ENCODE measurements at places on chromosomes 2 and 18.
A peak's percentile ranks its signal among the peaks of the same experiment; 100 is the strongest.

GRCh38 chr2:20175267-20175666 lies 49.7 kb downstream of the SDC1 start:
- DNase-seq, result no peak

DNA sequence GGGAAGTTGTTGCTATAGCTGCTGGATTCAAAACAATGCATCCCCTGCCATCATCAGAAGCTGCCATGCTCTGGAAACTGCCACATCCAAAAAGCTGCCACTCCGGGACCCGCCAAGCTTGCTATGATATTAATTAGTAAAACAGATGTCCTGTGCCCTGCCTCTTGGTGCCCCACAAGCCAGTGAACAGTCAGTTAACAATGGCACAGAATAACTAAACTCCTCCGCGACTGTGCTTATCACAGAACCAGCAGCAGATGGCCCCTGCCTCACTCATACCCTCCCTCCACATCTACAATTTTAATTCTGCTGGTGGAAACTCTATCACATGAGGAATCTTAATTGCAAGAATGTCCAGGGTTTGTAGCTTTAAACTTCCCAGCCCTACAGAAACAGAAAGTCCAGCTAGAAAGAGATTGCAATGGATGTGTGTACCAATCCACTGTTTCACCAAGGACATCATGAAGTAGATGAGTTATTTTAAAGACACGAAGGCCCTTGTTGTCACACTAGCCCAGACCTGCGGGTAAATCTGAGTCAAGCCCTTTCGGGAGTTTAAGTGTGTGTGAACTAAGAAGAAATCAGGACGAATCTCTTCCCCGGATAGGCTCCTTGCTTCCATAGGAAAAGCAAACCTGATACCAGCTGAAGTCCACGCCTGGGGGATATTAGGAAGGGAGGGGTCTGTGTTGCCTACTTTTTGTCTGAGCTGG lies 7.4 kb upstream of the ACYP2 start:
- no peak for DNase-seq

DNA sequence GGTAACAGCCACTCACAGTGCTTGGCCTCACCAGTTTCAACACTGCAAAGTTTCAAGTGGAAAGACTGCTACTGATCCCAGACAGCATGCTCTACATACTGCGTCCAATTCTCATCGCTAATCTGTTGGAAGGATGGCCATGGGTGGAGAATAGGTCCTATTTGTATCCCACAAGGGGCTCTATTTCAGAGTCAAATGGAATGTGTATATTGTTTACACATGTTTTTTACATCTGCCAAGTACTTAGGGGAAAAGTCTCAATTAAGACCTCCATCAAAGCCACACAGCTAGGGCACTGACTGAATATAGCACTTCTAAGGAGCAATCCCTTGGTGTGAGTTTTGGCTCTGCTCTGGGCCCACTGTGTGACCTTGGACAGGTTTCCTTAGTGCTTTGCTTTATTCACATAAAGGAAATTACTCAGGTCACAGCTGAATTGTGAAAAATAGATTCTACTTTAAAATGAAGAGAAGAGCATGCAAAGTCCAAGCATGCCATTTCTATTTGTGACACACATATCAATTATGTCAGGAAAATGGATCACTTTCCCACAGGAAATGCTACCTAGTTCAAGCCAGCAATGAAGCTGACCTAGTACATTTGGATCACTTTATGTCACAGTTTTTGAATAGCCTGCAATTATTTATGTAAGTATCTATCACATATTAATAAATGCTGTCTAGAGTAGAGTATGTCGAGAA lies 112.9 kb upstream of the STK17B start:
- DNase-seq, result peak; percentile 21

- DNase-seq, result no peak
Measured at GRCh38 chr2:186515376-186515775, 29.3 kb downstream of the ZC3H15 start.

DNA sequence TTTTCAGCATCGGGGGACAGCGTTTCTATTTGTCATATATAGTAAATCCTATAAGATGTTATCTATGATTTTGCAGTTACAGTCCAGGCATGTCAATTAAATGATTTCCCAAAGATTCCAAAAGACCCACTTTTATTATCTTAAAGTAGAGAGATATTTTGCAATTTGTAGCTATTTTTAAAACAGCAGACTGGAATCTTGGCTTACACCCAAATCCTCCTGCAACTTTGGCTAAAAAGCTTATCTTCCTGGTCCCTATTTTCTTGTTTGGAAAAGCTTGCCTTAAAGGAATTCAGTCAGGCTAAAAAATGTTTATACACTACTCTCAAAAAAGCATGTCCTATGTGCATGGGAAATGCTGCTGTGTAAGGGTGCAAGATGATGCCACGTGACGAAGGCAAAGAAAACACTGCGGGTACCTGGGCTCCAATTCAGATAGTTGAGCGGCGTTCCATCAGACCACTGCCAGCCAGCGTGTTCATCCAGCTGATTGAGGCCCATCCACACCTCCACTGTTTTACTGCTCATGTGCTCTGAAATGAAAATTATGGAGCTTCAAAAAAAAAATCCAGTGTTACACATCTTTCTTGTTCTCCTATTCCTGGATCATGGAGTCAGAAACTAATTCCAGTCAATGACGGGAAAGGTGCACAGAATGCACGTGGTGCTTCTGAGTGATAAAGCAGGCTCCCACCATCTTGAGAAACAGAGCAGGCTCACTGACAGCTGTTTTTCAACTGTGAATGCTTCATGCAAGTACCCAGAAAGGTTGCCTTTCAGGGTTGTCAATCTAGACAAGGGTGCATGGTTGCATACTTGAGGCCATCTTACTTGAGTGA lies 33.8 kb downstream of the PLA2R1 start:
- DNase-seq, result peak; percentile 69

DNA sequence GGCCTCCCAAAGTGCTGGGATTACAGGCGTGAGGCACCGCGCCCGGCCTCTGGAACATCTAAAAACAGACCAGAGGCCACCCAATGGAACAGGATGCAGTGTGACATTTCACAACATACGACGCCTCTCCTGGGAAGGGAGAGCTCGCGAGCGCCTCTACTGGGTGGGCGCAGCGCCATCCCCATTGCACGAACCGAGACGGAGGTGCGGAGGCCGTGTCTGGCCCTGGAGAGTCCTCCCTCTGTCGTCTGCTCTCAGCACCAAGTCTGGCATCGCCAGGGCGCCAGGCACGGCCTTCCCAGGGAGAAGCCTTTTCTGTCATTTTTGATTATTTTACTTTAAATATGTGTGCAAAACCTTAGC lies 9.4 kb upstream of the GBX2 start:
- peak; percentile 46 for DNase-seq

- no peak for DNase-seq
Measured at GRCh38 chr2:64400105-64400728, 53.7 kb upstream of the LGALSL start.

DNA sequence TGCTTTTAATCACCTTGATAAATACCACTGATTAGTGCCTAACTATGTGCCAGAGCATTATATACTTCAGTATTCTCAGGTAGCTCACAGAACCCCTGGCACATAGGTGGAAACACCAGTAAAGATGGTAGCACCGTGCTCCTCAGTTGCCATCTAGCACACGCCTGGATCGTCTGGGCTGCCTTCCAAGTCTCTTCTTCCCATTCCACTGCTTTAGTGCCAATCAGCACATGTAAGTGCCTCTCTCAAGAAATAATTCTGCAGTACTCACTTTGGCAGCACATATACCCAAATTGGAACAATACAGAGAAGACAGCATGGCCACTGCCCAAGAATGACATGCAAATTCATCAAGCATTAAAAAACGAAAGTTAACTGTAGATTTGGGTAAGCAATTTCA lies 13.0 kb downstream of the POLR2D start:
- DNase-seq, result no peak

GRCh38 chr2:230541934-230542380 lies 126.0 kb downstream of the SP100 start:
- no peak for DNase-seq

- no peak for DNase-seq
Measured at GRCh38 chr2:82128051-82128450, 1823.5 kb upstream of the LRRTM1 start.

DNA sequence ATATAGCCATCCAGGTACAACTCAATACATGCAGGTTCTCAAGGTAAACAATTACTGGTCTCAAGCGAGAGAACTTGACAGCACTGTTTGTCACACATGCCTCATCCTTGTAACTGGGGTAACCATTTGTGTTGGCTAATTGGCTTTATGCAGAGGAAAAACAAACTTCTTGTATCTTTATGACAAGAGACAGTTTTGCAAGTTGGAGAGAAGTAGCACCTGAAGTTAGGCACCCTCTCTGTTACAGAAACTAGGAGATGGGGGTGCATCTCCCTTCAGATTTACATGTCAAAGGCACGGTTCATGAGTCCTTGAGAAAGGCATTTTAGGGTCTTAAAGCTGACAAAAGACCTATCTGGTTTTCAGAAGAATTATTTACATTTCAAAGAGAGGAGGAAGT lies 241.7 kb downstream of the CD226 start:
- DNase-seq, result no peak

DNA sequence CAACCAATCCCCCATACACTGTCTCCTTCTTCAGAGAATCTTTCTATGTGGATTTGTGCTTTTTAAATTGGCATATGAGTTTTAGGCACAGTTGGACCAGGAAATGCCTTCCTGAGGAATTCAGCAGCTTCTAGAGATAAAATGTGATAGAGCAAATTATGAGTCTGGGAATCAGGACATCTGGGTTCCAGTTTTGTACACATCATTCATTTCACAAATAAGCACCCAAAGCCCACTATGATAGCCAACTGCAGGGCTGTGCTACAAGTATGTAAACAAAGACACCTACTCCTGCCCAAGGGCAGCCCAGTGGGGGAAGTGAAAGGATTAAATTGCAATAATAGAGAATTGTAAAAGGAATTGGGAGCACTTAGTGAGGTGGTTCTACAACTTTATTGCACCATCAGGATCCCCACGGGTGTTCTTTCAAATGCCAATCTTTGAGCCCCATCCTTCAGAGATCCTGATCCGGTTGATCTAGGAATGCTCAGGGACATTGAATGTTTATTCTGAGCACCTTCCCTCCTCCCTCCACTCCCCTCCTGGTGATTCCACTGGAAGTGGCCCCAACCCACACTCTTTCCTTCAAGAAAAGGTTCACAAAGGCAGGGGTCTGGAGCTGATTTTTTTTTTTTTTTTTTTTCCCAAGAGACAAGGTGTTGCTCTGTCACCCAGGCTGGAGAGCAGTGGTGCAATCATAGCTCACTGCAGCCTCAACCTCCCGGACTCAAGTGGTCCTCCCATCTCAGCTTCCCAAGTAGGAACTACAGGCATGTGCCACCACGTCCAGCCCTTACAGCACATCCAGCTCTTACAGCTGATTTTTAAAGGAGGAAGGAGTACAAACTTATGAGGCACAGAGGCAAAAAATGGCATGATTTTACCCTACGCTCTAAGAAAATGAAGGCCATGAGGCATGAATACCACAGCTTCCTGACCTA lies 11.1 kb upstream of the KCMF1 start:
- DNase-seq, result no peak

- DNase-seq, result peak; percentile 59
Measured at GRCh38 chr2:235116885-235117492, 165.2 kb downstream of the SH3BP4 start.

- DNase-seq, result no peak
Measured at GRCh38 chr2:212408524-212408923, 130.1 kb downstream of the ERBB4 start.

DNA sequence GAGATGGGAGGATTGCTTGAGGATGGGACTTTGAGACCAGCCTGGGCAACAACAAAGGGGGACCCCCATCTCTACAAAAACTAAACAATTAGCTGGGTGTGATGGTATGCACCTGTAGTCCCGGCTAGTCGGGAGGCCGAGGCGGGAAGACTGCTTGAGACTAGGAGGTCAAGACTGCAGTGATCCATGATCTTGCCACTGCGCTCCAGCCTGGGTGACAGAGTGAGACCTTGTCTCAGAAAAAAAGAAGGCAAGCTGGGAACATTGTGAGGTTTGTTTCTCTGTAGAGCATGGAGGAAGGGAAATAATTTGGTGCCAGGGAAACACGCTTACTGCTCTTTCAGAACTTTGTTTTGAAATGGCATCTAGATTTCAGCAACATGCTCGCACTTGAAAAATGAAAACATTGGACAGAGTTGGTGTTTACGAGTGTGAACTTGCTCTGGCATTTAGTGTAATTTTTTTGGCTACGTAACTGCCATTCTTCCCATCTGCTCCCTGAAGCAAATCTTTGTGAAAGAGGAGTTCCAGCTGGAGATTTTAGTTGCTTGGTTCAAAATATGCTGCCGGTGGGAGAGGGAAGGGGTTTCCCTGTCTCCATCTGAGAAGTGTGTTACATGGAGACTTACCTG lies 125.6 kb upstream of the DLX2 start:
- DNase-seq, result no peak

DNA sequence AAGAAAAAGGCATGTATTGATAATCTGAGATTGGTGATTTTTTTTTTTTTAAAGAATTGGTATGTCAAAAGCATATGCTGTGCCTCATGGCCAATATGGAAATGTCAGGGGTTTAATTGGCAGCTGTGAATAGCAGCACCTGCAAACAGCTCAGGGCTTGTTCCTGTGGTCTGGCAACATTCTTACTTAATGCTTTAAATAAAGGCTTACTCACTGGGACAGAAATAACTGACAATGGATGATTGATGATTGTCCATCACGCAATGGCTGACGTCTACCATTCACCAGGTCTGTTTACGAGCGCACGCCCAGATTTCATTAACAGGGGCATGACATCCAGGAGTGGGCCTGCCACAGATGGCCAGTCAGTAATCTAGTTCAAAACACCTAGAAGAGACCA lies 66.7 kb downstream of the ETAA1 start:
- DNase-seq, result peak; percentile 49

- DNase-seq, result peak; percentile 70
Measured at GRCh38 chr2:121810959-121811853, 55.8 kb downstream of the TSN start.

- peak; percentile 92 for DNase-seq
Measured at GRCh38 chr2:69163109-69163508, 150.1 kb downstream of the ANTXR1 start.

DNA sequence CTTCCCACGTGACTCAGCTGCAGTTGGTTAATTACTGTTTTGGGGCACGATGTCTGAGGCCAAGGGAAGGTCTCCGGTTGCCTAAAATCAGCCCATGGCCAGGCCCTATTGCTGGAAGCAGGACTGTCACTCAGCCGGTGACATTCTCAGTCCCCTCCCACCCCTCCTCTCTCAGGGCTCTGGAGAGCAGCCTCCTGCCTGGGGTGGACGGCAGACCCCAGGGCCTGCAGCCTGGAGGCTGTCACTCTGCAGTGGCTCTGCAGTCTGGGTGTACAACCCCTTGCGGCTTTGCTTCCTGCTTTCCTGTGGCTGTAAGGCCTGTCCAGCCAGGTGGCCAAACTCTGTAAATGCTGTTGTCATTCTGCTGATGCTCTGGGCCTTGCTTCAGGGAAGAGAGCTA lies 32.8 kb downstream of the ZBTB7C start:
- no peak for DNase-seq

DNA sequence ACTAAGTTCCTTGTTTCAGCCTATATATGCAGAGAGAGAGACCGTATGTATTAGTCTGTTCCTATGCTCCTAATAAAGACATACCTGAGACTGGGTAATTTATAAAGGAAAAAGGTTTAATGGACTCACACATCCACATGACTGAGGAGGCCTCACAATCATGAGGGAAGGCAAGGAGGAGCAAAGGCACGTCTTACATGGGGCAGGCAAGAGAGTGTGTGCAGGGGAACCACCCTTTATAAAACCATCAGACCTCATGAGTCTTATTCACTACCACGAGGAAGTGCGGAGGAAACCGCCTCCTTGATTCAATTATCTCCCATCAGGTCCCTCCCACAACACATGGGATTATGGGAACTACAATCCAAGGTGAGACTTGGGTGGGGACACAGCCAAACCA lies 73.8 kb downstream of the TMEM18 start:
- DNase-seq, result no peak

GRCh38 chr2:116499389-116499788 lies 1315.1 kb upstream of the DDX18 start:
- no peak for DNase-seq

- DNase-seq, result no peak
Measured at GRCh38 chr2:99325384-99325783, 10.7 kb downstream of the TXNDC9 start.

Measured in fibroblast of upper back skin (primary cell).